PC-3 (cell line): ENCODE measurements at places on chromosomes 16 and 17.

DNA sequence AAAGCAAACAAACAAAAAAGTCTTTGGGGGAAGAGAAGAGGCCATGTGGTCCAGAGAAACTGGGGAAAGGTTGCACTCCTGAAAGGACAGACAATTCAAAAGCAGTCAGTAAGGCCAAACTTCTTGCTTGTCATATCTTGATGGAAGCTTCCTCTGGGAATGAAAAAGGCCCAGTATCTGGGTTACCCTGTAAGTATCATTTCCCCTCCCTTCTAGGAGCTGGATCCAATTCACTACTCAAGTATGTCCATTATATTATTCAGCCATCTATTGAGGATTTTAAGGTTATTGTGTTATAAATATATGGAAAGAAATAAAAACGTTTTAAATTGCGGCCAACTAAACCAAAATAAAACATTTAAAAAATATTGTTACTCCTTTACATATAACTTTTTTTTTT is 26.0 kb upstream of the MON1B start:
- H3K4me3 ChIP-seq = no peak overlapping the region
- no peaks in the 10 kb centered on the region for H3K4me1 ChIP-seq
- H3K27me3 ChIP-seq = peaks cover 53% of the 10 kb centered on the region
- H3K36me3 ChIP-seq = no peaks in the 10 kb centered on the region
- no peak for DNase-seq
- H3K27ac ChIP-seq = no peak overlapping the region

DNA sequence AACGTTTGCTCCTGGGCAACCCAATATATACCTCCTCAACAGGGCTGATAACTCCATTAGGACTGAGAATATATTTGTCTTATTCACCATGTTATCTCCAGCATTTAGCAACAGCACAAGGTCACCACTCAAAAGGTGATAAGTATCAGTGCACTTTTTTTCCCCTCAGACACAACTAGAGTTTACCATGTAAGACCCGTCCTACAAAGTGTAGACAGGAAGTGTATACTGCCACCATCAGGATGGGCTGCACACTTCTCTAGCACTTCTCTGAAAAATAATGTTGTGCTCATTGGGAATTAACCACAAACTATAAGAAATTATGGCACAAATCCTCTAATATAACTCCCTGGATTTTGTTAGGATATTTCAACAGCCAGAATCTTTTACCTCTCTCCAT is 5.7 kb upstream of the VAT1L start:
- no peaks in the 10 kb centered on the region for H3K4me1 ChIP-seq
- H3K36me3 ChIP-seq = no peaks in the 10 kb centered on the region

DNA sequence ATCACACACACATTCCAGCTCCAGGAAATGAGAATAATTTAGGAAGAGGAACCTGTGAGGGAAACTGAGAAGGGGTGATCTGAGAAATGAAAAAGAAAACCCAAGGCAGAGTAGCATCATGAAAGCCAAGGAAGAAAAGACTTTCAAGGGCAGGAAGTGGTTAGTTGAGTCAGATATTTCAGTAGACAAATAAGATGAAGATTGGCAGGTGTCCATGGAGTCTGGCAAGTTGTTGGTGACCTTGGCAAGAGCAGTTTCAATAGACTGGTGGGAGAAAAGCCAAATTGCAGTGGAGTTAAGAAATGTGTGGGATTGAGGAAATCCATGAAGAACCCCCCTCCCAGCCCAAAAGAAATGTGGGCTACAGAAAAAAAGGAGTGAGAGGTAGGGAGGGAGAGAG is 10.7 kb downstream of the GNAO1 start:
- no peaks in the 10 kb centered on the region for H3K4me1 ChIP-seq
- H3K27ac ChIP-seq = no peak overlapping the region
- H3K36me3 ChIP-seq = no peaks in the 10 kb centered on the region
- peaks cover 12% of the 10 kb centered on the region for H3K27me3 ChIP-seq
- peak; percentile 49 for DNase-seq
- no peak overlapping the region for H3K4me3 ChIP-seq

DNA sequence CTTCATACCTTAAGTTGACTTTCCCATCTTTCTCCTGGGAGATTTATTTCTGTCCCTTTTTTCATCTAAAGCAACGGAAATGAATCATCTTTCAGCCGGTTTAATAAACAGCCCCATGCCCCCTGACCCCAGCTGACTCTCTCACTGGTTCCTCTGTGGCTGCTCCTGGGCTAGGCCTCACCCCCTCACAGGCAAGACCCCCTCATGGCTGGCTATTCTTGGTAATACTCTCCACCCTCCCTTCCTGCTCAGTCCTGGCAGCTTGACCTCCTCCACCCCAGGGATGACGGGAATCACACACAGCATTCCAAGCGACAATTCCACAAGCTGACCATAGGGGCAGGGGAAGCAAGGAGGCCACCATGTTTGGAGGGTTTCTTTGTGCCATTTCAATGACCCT is 1.5 kb upstream of the ADAP2 start:
- H3K4me3 ChIP-seq = no peak overlapping the region
- H3K36me3 ChIP-seq = no peaks in the 10 kb centered on the region
- H3K4me1 ChIP-seq = 0 out of 2 replicates have a peak, but pooled peaks cover 6% of the 10 kb centered on the region
- no peak for DNase-seq
- H3K27me3 ChIP-seq = no peaks in the 10 kb centered on the region

DNA sequence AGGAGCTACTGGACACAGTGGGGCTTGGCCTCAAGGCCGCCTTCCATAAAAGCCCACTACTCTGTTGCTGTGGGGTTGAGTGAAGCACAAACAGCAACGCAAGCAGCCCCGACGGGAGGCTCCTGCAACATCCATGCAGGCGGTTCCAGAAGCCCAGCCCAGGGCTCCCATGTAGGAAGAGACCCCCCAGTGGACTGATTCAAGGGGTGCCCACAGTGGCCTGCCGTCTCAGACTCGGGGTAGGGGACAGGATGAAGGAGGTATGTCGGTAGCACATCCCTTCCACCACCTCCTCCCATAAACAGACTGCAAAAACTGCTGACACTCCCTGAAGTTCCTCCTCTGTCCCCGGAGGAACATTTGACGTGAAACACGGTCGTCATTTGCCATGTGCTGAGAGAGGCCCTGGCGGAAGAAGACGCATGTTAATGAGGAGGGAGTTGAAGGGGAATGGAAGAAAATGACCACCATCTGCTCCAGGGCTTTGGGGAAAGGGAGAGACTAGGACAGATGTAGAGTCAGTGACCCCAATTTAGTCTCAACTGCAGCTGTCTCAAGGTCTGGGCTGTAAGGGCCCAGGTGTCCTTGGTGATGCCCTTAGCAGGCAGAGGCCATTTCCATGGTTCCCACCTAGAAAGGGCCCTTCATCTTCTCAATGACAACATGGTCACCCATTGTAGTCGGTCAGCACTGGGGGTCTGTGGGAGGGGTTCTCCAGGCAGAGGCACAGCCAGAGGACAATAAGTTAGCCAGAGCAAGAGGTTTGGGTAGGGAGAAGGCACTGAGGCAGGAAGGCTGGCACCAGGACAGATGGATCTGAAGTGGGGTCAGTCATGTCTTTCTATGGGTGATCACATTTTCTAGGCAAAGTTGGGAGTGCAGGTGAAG is 200.6 kb downstream of the CPPED1 start:
- no peaks in the 10 kb centered on the region for H3K4me1 ChIP-seq
- no peak overlapping the region for H3K27ac ChIP-seq
- H3K27me3 ChIP-seq = no peaks in the 10 kb centered on the region
- no peaks in the 10 kb centered on the region for H3K36me3 ChIP-seq
- no peak for DNase-seq

- DNase-seq = no peak
- no peaks in the 10 kb centered on the region for H3K36me3 ChIP-seq
- H3K4me1 ChIP-seq = no peaks in the 10 kb centered on the region
- H3K27ac ChIP-seq = no peak overlapping the region
- no peak overlapping the region for H3K4me3 ChIP-seq
- H3K27me3 ChIP-seq = no peaks in the 10 kb centered on the region
These were observed 1689.3 kb downstream of the TP53TG3F start for GRCh38 chr16:35148748-35149147.

DNA sequence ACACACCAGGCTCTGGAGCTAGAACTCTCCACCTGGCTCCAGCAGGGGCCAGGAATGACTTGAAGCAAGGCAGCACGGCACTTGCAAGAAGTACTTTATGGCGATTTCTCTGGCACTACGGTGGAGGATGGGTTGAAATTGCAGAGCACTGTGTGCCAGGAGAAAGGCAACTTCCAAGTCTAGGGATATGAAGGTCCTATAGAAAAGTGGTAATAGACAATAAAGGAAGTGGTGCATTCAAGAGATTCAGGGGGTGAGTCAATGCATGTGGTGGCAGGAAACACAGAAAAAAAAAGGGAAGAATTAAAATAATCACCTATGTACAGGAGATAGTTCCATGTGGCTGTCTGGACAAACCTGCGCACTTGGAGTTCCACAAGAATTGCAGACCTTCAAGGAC is 240.3 kb upstream of the DYNLRB2 start:
- H3K36me3 ChIP-seq = no peaks in the 10 kb centered on the region
- no peak overlapping the region for H3K27ac ChIP-seq
- H3K4me3 ChIP-seq = no peak overlapping the region
- H3K4me1 ChIP-seq = no peaks in the 10 kb centered on the region

DNA sequence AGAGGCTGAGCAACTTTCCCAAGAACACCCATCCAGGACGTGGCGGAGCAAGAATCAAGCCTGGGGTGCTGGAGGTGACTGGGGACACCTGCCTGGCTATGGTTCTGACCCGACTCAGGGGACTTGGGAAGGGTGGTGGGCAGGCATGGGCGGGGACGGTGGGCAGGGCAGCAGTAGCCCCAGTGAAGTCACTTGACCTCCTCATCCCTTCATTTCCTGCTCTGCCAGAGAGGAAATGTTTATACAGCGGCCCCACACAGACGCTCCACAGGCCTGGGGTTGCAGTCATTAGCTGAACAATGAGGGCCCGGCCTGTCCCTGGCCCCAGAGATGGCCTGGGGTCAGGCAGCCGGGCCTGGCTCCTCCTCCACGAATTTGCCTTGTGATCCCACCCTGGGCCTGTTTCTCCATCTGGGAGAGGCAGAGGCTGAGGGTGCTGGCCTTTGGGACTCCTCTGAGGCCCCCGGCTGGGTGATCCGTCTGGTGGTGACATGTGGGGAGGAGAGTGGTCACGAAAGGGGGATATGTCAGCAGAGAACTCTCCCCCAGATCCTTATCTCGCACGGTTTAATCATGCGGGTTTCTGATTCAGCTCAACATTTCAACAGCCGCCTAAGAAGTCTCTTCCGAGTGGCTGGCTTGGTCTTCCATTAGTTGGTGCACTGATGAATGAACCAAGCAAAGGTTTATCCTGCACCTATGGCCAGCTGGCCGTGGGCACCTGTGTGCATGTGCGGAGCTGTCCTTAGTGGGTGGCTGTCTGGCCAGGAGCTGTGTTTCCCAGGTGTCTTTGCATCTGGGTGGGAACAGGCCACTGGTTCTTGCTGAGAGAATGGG is 175.9 kb downstream of the IRF8 start:
- no peak overlapping the region for H3K4me3 ChIP-seq
- H3K36me3 ChIP-seq = no peaks in the 10 kb centered on the region
- no peak overlapping the region for H3K27ac ChIP-seq
- H3K27me3 ChIP-seq = peaks cover 12% of the 10 kb centered on the region
- DNase-seq = no peak
- H3K4me1 ChIP-seq = no peaks in the 10 kb centered on the region

GRCh38 chr17:30992551-30992950 is 21.7 kb downstream of the RNF135 start:
- no peak overlapping the region for H3K4me3 ChIP-seq
- no peak for DNase-seq
- H3K4me1 ChIP-seq = no peaks in the 10 kb centered on the region

DNA sequence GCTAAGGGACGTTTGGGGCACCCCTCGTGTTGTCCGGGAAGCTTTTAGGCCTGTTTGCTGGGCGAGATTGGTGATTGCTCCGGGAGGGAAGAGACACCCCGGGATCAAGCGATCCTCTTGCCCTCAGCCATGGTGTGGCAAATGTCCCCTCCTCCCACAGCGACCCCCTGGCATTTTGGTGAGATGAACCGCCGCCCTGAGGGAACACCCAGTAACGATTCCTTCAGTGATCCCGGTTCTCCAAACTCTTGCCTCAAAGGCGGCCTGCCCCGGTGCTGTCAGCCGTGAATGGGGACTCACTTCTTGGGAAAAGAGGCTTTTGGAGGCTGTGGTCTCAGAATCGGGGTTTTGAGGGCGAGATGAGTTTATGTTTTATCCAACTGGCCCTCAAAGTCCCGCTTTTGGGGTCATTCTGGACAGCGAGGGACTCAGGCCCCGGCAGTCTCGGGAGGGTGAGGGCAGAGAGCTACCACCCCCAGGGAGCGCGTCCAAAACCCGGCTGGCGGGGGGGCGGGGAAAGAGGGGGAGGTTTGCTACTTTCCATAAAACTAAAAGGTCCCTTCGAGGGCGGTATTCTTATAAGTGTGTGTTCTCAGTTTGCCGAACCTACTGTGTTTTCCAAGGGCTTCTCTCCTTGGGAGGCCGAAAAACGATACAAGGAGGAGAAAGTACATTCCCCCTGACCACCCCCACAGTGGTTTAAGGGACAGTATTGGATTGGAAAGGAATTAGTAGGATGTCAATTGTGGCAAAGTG is 232.7 kb downstream of the MRTFB start:
- no peak overlapping the region for H3K27ac ChIP-seq
- H3K36me3 ChIP-seq = no peaks in the 10 kb centered on the region
- peaks cover 43% of the 10 kb centered on the region for H3K4me1 ChIP-seq
- no peaks in the 10 kb centered on the region for H3K27me3 ChIP-seq
- no peak for DNase-seq

- no peak for DNase-seq
- no peaks in the 10 kb centered on the region for H3K36me3 ChIP-seq
- H3K27ac ChIP-seq = no peak overlapping the region
- no peaks in the 10 kb centered on the region for H3K27me3 ChIP-seq
- H3K4me1 ChIP-seq = no peaks in the 10 kb centered on the region
- no peak overlapping the region for H3K4me3 ChIP-seq
These were observed 129.3 kb upstream of the MED13 start for GRCh38 chr17:62194401-62194800.

- peak; percentile 90 for DNase-seq
- H3K4me1 ChIP-seq = peaks cover 57% of the 10 kb centered on the region
- H3K4me3 ChIP-seq = no peak overlapping the region; the same call in 1 of the 2 replicates
- H3K27me3 ChIP-seq = no peaks in the 10 kb centered on the region
These were observed 292.6 kb upstream of the CDH11 start for GRCh38 chr16:65414284-65414984.

DNA sequence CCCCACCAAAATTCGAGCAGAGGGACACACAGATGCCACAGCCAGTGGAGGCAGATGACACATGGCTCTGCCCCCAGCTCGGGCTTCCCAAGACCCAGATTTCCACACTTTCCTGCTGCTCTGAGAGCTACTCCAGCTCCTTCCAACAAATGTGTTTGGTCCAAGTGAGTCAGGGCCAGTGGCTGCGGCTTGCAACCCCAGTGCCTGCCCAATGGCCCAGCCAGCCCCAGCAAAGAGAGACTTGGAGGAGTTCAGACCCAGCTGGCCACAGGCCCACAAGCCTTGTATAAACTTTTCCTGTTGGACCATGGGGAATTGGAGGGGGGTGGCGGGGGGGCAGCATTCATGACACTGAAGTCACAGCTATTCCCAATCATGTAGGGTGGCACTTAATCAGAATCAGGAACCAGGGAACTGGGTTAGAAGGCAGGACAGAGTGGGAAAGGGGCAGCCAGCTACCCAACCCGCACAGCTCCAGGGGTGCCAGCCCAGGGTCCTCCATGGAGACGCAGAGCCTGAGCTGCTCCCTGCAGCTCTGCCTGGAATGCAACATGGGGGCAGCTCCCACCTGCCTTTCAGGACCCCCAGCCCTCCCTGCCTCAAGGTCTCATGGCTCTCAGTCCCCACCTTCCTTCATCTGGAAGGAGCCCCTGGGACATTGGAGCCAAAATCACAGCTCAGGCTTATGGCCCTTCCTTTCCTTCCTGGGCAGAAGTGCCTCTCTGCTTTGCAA is 17.5 kb upstream of the C16orf78 start:
- no peak overlapping the region for H3K27ac ChIP-seq
- H3K36me3 ChIP-seq = no peaks in the 10 kb centered on the region
- H3K4me1 ChIP-seq = no peaks in the 10 kb centered on the region
- H3K4me3 ChIP-seq = no peak overlapping the region
- no peak for DNase-seq
